ENCODE measurements at places on chromosomes 2 and 18.

- no peak for DNase-seq
Measured at GRCh38 chr2:164879901-164880535, 38.4 kb upstream of the COBLL1 start.

- no peak for DNase-seq
Measured at GRCh38 chr2:147855316-147855715, 10.5 kb downstream of the ACVR2A start.

DNA sequence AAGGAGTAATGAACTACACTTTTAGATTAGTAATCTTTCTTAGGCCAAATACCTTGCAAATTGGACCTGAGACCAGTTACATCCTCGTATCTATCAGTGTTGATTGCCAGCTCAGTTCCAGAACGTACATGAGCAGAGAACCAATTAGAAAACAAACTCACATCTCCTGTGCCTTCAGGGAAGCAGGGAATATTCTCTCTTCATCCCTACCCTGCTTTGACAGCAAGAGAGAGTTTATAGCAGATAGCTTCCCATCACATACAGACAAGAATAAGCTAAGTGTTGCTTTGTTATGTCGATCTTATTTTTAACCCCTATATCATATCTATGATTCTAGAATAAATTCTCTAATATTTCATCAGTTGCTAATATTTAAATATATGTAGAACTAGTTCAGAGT is 181.8 kb downstream of the DSC3 start:
- DNase-seq: no peak

DNA sequence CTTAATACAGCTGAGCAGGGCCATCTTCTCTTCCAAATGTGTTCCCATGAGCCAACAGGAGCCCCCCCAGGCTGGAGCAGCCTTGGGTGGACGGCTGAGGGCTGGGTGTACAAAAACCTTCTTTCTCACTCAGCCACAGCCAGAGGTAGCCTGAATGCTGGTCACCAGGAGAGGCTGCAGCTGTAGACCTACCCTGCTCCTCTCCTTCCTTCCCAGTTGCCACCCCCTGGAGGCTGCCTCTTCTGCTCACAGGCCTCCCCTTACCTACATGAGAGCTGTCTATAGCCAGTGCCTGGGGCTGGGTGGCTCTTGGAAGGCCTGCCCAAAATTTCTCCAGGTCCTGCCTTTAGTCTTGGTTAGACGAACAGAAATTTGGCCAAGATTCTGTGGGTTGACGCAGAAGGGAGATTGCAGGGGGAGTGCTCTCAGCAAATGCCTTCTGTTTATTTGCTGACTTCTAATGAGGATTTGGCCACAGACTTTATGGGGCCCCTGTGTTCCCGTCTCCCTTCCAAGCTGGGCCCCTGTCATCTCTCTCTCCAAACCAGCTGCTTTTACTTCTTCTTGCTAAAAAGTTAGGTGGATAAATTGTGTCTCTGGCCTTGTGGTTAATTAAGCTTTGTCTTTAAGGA is 18.3 kb downstream of the CELF4 start:
- no peak for DNase-seq

GRCh38 chr18:62586781-62587487 is 64.1 kb downstream of the ZCCHC2 start:
- DNase-seq: no peak

DNA sequence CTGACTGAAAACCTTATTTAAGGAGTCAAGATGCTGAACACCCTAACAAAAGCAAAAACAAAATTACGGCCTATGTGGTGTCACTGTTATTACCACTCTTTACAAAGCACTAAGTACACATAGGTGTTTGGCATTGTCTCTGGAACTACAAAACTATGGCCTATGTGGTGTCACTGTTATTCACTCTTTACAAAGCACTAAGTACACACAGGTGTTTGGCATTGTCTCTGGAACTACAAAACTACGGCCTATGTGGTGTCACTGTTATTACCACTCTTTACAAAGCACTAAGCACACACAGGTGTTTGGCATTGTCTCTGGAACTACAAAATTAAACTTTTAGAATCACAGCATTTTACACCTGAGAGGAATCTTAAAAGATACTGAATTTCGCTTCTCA is 47.4 kb downstream of the SLC35F5 start:
- no peak for DNase-seq

DNA sequence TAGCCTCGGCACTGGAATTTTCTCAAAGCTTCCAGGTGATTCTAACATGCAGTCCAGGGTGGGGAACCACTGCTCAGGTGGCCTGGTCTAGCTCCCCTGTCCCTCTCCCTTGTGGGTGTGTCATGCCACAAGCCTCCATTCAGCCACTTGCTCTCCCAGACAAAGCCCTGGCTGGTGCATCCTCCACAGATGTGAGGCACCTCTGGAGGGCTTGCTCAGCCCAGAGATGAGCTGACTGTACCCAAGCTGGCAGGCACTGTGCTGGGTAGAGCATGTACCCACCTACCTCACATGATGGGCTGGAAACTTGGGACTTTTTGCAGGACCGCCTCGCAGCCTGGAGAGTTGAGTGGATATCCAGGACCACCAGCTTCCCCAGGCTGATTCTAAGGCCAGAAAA is 88.1 kb downstream of the ZBTB7C start:
- DNase-seq: no peak

DNA sequence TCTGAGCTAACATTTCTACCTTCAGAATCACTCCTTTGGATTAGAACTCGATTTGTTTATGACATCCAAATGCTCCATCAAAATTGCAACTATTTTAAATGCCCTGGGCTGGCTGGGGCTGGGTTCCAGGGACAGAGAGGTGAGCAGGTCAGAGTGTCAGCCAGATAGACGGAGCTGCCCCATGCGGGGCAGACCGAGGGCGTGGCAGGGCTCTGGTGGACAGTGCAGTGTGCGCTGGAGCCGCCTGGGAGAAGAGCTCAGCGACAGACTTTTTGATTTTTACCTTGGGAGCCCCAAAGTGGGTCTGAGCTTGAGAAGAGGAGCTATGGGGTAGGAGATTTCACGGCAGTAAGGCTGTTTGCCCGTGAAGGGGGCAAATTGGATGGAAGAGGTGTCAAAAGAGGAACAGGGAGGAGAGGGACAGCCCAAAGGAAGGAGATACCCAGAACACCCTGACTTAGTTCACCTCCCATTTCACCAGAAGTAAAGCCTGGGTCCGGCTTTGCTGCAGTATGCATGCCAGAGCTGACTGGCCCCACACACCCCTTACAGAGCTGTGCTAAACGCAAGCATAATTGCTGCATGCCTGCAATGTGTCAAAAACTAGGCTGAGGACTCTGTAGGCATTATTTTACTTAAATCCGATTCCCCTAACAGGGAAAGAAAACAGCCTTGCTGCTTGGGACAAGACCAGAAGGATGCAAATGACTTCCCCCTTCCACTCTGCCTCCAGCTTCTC is 33.7 kb downstream of the EN1 start:
- DNase-seq: no peak

DNA sequence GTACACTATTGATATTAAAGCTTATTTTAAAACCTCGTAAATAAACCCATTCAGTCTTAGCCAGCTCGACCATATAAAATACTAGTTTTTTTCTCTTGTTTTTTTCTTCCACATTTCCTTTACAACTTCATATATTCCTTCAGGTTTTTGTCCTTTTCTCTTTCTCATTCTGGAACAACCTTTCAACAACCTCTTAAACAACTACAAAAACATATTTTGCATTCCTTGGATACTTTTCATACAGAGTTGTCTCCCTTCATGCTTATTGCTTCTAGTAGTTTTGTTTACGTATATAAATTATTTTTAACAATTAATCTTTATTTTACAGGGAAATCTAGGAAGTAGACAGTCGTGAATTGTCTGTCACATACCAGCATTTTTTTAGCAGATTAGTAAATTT is 41.2 kb downstream of the COMMD1 start:
- DNase-seq: no peak

DNA sequence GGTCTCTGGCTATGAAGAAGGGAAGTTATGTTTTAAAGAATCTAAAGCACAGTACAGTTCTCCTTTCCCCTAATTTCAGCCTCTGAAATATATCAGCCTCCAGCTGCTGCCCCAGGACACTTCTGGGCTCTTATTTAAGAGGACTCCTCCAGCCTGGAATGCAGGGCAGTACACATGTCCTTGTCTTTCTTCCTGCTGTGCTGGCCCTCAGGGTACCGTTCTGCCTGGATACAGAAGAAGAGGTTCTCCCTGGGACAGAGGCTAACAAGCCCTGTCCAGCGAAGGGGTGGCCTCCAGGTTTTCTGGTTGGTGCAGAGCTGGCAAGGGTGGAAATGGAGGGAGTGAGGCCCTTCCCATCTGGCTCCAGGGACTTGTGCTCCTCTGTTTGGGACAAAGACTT is 22.1 kb downstream of the MLPH start:
- DNase-seq: no peak

DNA sequence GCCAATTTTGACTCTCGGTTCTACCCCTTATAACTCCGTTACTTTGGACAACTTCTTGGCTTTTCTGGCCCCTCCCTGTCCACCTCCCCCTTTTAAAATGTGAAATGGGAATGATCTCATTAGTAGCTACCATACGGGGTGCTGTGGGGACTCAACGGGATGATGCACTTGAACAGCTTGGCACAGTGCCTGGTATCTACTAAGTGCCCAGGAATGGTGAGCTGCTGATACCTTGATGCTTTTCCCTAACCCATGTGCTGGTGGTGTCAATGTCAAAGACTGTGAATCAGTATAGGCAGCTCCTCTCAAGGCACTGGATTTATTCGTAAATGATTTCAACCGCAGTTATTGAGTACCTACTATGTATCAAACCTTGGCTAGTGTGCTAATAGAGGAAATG is 204.2 kb downstream of the LOXHD1 start:
- no peak for DNase-seq

DNA sequence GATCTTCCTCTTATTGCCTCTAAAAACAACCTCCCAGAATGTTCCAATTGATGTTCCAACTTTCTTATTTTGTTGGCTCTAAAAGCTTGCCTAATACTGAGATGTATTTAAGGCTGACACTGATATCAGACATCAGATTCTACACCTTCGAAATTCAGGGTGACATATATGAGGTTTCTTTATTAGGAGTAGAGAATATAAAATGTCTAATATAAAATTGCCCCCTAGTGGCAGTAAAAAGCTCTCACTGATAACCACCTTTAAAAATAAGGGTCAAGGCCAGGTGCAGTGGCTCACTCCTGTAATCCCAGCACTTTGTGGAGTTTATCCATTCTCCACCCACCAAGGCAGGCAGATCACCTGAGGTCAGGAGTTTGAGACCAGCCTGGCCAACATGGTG is 789.7 kb upstream of the SLC39A10 start:
- no peak for DNase-seq

DNA sequence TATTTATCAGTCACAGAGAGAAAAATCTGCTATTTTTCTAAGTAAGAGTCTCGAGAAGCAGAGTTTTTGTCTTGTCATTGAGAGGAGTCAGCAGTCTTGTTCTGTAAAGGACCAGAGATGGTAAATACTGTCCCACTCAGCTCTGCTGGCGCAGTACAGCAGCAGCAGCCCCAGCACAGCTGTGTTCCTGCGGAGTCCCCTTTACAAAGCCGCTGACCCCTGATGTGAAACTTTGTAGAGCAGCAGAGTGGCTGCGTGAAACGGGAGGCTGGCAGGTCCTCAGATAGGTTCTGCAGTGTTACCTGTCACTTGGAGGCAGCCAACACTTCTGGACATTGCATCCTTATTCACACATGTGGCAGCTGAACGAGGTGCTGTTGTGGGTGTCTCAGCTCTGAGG is 45.2 kb downstream of the TMEM185B start:
- DNase-seq: no peak

- no peak for DNase-seq
Measured at GRCh38 chr18:74899554-74899953, 301.9 kb downstream of the ZNF407 start.

- DNase-seq: no peak
Measured at GRCh38 chr2:213066443-213066743, 85.0 kb downstream of the IKZF2 start.

GRCh38 chr18:9852266-9853081 is 33.3 kb upstream of the TXNDC2 start:
- DNase-seq: no peak

- DNase-seq: no peak
Measured at GRCh38 chr2:45973426-45973825, 322.0 kb downstream of the PRKCE start.

DNA sequence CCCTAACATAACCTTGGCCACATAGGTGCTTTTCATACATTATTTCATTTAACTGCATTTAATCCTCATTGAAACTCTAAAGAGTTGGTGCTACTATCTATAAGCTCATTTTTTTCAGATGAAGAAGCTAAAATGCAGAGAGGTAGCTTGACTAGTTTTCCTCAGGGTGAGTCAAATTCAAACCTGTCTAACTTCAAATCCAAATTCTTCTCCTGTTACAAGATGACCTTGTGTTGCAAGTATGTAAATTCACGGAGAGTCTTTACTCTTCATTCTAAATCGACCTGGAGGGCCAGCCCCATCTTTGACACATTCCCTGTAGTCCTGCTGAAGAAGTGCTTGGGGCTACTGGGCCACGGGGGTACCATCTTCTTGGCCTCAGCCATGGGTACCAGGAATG is 8.2 kb upstream of the SETBP1 start:
- no peak for DNase-seq

GRCh38 chr18:37902344-37902743 is 336.7 kb upstream of the CELF4 start:
- no peak for DNase-seq

GRCh38 chr2:16869711-16870110 is 204.1 kb upstream of the CYRIA start:
- DNase-seq: no peak

DNA sequence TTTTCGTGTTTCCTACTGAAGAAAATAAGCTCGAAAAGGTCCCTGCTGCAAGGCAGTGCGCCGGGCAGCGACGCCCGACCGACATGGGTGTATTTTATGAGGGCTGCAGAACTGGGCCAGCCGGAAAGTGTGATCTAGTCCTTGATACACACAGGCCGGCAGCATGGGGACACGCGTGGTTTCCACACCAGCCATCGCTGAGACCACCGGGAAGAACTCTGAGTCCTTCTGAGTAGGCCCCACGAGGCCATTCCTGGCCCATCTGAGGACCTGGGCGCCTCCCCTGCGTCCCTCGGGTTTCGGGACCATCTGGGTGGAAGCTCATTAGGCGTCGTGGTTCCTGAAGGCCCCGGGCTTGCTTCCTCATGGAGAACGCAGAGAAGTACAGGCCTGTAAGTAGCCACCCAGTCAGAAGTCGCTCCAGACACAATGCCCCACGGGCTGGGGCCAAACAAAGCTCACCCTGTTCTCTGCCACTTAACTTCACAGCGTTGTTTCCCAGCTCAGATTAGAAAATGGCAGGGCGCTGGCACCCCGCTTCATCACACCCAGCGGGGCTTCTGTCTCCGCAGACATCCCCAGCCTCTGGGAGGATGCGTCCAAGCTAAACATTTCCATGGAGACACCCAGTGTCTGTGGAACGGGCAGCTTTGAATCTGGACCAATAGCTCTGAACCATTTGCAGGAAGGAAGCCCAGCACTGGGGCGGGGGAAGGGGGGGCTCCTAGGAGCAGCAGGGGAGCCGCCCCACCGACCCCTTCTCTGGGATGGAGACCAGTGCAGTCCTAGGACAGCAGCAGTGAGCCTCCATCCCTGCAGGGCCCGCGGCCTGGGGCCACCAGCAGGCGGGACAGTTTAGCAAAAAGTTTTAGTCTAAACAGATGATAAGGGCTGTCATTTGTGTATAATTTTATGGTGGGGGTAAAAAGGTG is 2.4 kb downstream of the NFATC1 start:
- no peak for DNase-seq

- DNase-seq: no peak
Measured at GRCh38 chr2:27652790-27653189, 10.6 kb downstream of the SUPT7L start.

Data from naive thymus-derived CD8-positive, alpha-beta T cell (primary cell).